H9 (cell line): ENCODE measurements at places on chromosomes 1 and 21.

GRCh38 chr1:71656902-71657301 lies 576.1 kb upstream of the ZRANB2 start:
- no peak overlapping the region for H3K27ac ChIP-seq
- no peak overlapping the region for H3K4me3 ChIP-seq
- no peaks in the 10 kb centered on the region for H3K4me1 ChIP-seq
- H3K27me3 ChIP-seq, result no peaks in the 10 kb centered on the region

DNA sequence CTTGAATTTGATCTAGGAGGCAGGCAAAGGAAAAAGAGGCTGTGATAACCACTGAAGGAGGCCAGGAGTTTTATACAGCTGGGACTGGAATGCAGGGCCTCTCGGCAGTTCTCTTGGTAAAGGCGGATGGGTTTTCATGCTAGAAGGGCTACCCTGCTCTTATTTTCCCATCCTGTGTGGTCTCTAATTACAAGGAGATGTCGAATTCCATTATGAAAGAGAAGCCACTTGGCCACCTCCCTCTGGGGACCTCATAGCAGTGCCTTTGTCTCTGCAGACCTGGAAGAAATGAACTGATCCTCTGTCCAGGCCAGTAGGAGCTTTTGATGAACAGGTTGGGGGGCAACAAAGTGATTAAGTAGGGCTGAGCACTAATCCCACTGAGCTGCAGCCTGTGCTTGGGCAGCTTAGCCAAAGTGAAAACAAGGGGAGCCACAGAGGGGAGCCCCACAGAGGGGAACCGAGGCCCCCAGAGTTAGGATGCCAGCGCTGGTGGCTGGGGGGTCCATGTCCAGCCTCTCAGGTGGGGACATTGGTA lies 42.2 kb upstream of the BCAR3 start:
- H3K27me3 ChIP-seq, result no peaks in the 10 kb centered on the region; the same call in 1 of the 2 replicates
- no peak for DNase-seq
- no peaks in the 10 kb centered on the region for H3K36me3 ChIP-seq
- H3K4me3 ChIP-seq, result no peak overlapping the region
- H3K27ac ChIP-seq, result no peak overlapping the region
- no peaks in the 10 kb centered on the region; the same call in 1 of the 2 replicates for H3K4me1 ChIP-seq

GRCh38 chr1:74399249-74399648 lies 113.2 kb downstream of the LRRC53 start:
- no peaks in the 10 kb centered on the region for H3K36me3 ChIP-seq
- no peak overlapping the region for H3K4me3 ChIP-seq
- no peaks in the 10 kb centered on the region for H3K27me3 ChIP-seq
- no peak for DNase-seq
- H3K4me1 ChIP-seq, result no peaks in the 10 kb centered on the region
- H3K27ac ChIP-seq, result no peak overlapping the region

DNA sequence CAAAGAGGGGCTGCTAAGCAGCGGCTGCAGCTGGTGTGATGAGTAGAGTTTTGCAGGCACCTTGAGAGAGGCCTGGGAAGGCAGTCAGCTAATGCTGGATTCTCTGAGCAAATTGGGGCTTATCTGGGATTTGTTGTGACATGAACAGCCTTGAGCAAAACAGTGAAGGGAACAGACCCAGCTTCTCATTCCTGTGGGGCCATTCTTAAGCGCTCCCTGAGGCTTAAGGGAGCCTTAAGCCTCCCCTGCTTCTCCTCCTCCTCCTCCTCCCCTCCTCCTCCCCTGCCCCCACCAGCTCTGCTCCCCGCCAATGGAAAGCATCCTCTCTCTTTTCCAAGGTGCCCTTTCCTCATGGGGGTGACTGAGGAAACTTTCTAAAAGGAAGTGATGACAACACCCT lies 21.3 kb downstream of the HMGCS2 start:
- H3K4me3 ChIP-seq, result no peak overlapping the region
- peaks cover 4% of the 10 kb centered on the region; the same call in 1 of the 2 replicates for H3K4me1 ChIP-seq
- no peak for DNase-seq
- no peaks in the 10 kb centered on the region; the same call in 1 of the 2 replicates for H3K27me3 ChIP-seq
- H3K27ac ChIP-seq, result no peak overlapping the region

- H3K4me1 ChIP-seq, result no peaks in the 10 kb centered on the region
- DNase-seq, result no peak
- H3K27me3 ChIP-seq, result no peaks in the 10 kb centered on the region
- no peaks in the 10 kb centered on the region for H3K36me3 ChIP-seq
Measured at GRCh38 chr1:79388694-79389361, 382.3 kb upstream of the ADGRL4 start.

GRCh38 chr1:66207484-66207883 lies 326.5 kb upstream of the SGIP1 start:
- H3K27me3 ChIP-seq, result no peaks in the 10 kb centered on the region
- H3K4me1 ChIP-seq, result no peaks in the 10 kb centered on the region
- DNase-seq, result no peak

- no peaks in the 10 kb centered on the region for H3K36me3 ChIP-seq
- no peak overlapping the region for H3K4me3 ChIP-seq
- H3K27me3 ChIP-seq, result no peaks in the 10 kb centered on the region
- peaks cover 5% of the 10 kb centered on the region; the same call in 1 of the 2 replicates for H3K4me1 ChIP-seq
- no peak overlapping the region for H3K27ac ChIP-seq
- DNase-seq, result no peak
Measured at GRCh38 chr1:39275836-39276507, 71.5 kb downstream of the MACF1 start.

DNA sequence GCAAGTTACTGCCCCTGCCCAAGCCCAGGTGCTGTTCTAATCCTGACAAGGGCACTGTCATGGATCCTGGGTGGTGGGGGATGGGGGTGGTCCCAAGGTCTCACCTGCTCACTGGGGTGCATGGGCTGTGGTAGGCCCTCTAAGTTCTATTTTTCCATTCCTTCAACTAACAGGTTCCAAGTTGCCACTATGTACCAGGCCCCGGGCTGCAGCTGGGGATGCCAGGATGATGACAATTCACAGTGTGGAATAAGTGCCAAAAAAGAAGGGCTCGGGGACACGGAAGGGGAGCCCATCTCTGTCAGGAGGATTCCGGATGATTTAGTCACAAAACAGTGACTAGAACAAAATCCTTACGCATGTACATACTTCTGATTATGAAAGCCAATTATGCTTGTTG lies 76.0 kb downstream of the STUM start:
- H3K27ac ChIP-seq, result no peak overlapping the region
- no peaks in the 10 kb centered on the region for H3K4me1 ChIP-seq
- no peak overlapping the region for H3K4me3 ChIP-seq
- DNase-seq, result no peak
- H3K36me3 ChIP-seq, result peaks cover 5% of the 10 kb centered on the region; the same call in 1 of the 3 replicates
- peaks cover 8% of the 10 kb centered on the region; the same call in 1 of the 2 replicates for H3K27me3 ChIP-seq

GRCh38 chr21:32130031-32130891 lies 148.6 kb downstream of the MIS18A start:
- H3K27me3 ChIP-seq, result no peaks in the 10 kb centered on the region
- H3K4me1 ChIP-seq, result no peaks in the 10 kb centered on the region
- no peak for DNase-seq
- H3K4me3 ChIP-seq, result no peak overlapping the region
- H3K36me3 ChIP-seq, result no peaks in the 10 kb centered on the region

GRCh38 chr1:84598418-84598817 lies 24.2 kb upstream of the CTBS start:
- no peaks in the 10 kb centered on the region for H3K36me3 ChIP-seq
- no peak overlapping the region for H3K4me3 ChIP-seq
- no peak for DNase-seq
- no peak overlapping the region for H3K27ac ChIP-seq
- no peaks in the 10 kb centered on the region; the same call in 1 of the 2 replicates for H3K27me3 ChIP-seq

GRCh38 chr1:51699391-51699790 lies 82.5 kb downstream of the OSBPL9 start:
- no peaks in the 10 kb centered on the region for H3K27me3 ChIP-seq
- H3K36me3 ChIP-seq, result no peaks in the 10 kb centered on the region; the same call in 2 of the 3 replicates
- no peaks in the 10 kb centered on the region for H3K4me1 ChIP-seq

DNA sequence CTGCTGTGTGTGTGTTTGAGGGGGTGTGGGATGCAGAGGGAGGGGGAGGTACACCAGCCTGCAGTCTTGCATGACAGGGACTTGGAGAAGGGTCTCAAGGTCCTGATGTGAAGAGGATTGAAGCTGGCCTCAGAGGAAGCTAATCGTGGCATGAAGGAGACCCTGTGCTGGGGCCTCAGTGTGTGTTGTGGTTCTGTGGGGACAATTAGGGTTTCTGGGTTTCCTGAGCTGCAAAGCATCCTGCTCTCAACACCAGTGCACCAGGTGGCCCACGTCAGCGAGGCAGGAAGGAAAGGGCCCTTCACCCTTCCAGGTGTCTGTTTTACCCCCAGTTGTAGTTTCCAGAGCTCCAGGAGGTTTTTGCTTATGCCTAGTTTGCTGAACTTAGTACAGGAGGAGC lies 52.8 kb downstream of the TENT5C start:
- H3K36me3 ChIP-seq, result peaks cover 3% of the 10 kb centered on the region; the same call in 1 of the 2 replicates
- H3K27me3 ChIP-seq, result no peaks in the 10 kb centered on the region

- H3K36me3 ChIP-seq, result no peaks in the 10 kb centered on the region
- no peak overlapping the region for H3K4me3 ChIP-seq
- H3K4me1 ChIP-seq, result no peaks in the 10 kb centered on the region
- no peaks in the 10 kb centered on the region for H3K27me3 ChIP-seq
- DNase-seq, result no peak
- no peak overlapping the region for H3K27ac ChIP-seq
Measured at GRCh38 chr1:240455228-240455821, 156.6 kb downstream of the GREM2 start.

GRCh38 chr1:41322835-41323234 lies 38.4 kb upstream of the FOXO6 start:
- peak; percentile 79 for DNase-seq
- no peaks in the 10 kb centered on the region for H3K36me3 ChIP-seq
- H3K27ac ChIP-seq, result no peak overlapping the region
- no peak overlapping the region for H3K4me3 ChIP-seq
- no peaks in the 10 kb centered on the region for H3K27me3 ChIP-seq
- H3K4me1 ChIP-seq, result peaks cover 2% of the 10 kb centered on the region; the same call in 1 of the 2 replicates

DNA sequence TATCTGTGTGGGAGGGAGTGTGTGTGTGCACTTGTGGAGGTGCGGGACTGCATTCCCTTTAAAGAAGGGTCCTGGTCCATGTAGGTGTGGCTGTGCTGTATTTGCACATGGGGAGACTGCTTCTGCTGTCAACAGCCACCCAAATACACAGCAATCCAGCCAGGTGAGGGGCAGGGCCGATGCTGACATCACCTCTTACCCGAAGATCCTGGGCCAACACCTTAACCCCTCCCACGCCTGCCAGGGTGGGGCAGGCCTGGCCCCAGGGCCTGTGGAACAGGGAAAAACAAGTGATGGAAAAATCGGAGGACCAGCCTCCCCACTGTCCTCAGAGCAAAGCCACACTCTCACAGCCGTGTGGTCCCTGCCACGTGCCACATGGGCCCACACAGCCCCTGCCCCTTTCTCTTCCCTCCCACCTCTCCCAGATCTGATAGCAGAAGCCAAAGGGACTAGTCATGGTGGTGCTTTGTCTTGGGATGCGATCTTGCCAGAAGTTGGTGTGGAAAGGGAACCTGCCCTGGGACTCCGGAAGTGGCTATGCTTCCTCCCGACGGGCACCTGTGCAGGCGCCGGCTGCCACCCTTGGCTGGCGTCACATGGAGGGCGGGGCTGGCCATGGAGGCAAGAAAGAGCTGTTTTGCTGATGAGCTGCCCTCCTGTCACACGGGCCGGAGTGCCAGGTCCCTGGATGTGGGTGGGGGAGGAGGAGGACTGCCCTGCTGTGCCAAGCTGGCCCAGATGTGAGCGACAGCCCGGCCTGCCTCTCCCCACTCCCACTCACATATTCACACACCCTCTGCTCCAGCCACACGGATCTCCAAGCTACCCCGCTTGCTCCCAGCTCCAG lies 7.8 kb upstream of the CASZ1 start:
- H3K27me3 ChIP-seq, result no peaks in the 10 kb centered on the region
- no peak for DNase-seq
- no peak overlapping the region for H3K27ac ChIP-seq
- no peak overlapping the region for H3K4me3 ChIP-seq
- no peaks in the 10 kb centered on the region for H3K36me3 ChIP-seq

DNA sequence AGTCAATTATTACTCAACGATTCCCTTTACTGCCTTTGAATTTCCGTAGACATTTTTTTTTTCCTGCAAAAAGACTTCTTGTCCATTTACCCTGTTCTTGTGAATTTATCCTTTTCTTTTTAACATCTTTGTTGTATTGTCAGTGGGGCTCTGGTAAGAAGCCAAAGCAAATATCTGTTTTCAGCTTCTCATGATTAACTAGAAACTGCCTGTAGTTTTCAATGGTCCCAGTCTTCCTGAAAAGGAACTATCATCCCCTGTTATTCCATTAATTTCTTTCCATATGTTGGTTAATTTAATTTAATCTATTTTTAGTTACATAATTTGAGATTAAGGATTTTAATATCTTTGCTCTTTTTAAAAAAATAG lies 28.0 kb downstream of the SH3BGR start:
- no peak for DNase-seq
- H3K4me3 ChIP-seq, result no peak overlapping the region
- H3K36me3 ChIP-seq, result peaks cover 5% of the 10 kb centered on the region; the same call in 2 of the 3 replicates
- H3K27me3 ChIP-seq, result no peaks in the 10 kb centered on the region
- no peak overlapping the region for H3K27ac ChIP-seq

GRCh38 chr1:7262611-7263010 lies 477.4 kb downstream of the CAMTA1 start:
- no peaks in the 10 kb centered on the region for H3K27me3 ChIP-seq
- no peak for DNase-seq
- no peaks in the 10 kb centered on the region for H3K36me3 ChIP-seq
- H3K4me3 ChIP-seq, result no peak overlapping the region
- H3K4me1 ChIP-seq, result 0 out of 2 replicates have a peak, but pooled peaks cover 3% of the 10 kb centered on the region

DNA sequence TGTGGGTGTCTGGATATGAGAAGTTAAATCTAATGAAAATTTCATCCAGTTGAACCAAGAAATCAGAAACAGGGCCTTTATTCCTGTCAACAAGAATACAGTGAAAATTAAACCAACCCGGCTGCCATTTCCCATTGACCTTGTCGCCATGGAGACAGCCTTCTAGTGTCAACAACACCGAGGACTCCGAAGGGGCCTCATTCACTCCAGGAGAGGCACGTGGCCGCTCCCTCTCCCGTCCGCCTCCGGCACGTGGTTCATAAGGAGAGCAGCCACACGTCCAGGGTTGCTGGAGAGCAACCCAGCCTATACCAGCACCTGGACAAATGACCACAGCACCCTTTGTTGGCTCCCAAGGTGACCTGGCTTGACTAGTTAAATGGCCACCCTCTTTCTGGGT lies 120.3 kb upstream of the VAMP3 start:
- H3K4me1 ChIP-seq, result no peaks in the 10 kb centered on the region
- H3K36me3 ChIP-seq, result peaks cover 4% of the 10 kb centered on the region; the same call in 2 of the 3 replicates
- no peak overlapping the region for H3K4me3 ChIP-seq
- no peak for DNase-seq

- no peaks in the 10 kb centered on the region; the same call in 1 of the 2 replicates for H3K4me1 ChIP-seq
- DNase-seq, result peak; percentile 28
- no peaks in the 10 kb centered on the region for H3K27me3 ChIP-seq
- no peak overlapping the region for H3K4me3 ChIP-seq
- H3K36me3 ChIP-seq, result peaks cover 22% of the 10 kb centered on the region
- H3K27ac ChIP-seq, result no peak overlapping the region
Measured at GRCh38 chr1:5977494-5978444, 14.5 kb downstream of the NPHP4 start.

- no peaks in the 10 kb centered on the region for H3K27me3 ChIP-seq
- H3K27ac ChIP-seq, result no peak overlapping the region
- H3K36me3 ChIP-seq, result no peaks in the 10 kb centered on the region
- no peak overlapping the region for H3K4me3 ChIP-seq
Measured at GRCh38 chr1:81937791-81938450, 137.2 kb downstream of the ADGRL2 start.
